ENCODE measurements at places on chromosomes 12 and 14.

DNA sequence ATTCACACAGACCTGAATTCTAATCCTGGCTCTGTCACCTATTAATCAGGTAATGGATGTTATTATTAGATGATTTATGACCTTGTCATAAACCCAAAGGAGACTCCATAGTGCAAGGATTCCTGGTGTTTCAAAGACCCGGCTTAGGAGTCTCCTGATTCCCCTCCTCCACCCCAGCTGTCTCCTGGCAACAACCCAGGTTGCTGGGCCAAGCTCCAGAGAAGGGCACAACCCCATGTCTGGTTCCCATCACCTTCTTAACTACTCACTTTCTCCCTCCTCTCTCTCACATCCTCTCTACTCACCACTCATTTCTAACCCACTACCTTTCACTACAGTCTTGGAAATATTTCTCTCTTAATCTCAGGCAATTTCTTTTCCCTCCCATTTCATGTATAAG lies 41.6 kb downstream of the RHOJ start:
- no peak for DNase-seq

- no peak for DNase-seq
Measured at GRCh38 chr14:36227802-36228201, 51.3 kb upstream of the PTCSC3 start.

DNA sequence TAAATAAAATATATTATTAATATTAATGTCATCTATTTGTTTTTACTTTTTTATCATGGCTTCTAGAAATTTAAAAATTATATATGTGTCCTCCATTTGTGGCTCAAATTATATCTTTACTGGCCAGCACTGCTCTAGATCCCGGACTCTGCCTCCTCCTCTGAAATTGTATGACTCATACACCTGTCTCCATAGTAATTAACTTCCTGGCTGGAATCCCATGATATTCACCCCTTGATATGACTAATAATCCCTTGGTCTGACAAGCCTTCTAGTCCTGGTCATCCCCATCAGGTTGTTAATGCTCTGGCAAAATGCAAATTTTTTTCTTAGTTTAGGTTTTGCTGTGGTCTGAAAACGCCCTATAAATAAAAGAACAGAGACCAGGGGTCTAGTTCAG lies 116.2 kb downstream of the BMP4 start:
- no peak for DNase-seq

- no peak for DNase-seq
Measured at GRCh38 chr12:55681142-55682077, 26.3 kb downstream of the ITGA7 start.

GRCh38 chr14:94770251-94770749 lies 387 bp upstream of the GSC start:
- DNase-seq, result no peak

DNA sequence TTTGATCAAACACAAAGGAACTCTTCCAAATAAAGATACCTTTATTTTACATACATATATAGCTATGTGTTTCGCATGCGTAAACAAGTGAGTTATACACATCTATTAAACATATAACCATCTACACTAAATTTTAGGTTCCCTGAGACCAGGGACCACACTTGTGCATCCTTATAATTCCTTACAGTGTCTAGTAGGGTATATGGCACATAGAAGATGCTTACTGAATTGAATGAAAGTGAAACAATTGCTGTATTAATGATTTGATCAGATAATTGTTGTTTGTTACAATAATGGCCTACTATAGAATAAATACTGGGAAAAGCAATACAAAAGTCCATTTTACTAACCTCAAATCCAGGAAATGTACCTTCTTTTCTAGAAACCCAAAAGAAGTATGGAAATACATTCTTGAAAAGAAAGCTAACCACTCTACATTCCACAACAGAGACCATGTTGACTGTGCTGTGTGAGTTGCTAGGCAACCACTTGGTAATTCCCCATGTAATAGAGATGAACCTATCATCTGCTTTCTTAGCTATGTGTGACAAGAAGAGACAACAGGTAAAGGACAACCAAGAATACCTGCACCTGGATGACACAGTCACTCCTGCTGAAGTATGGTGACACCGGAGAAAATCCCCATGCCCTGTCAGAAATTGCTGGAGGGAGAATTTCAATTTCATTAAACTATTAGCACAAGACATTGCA lies 11.9 kb upstream of the CIPC start:
- DNase-seq, result no peak

DNA sequence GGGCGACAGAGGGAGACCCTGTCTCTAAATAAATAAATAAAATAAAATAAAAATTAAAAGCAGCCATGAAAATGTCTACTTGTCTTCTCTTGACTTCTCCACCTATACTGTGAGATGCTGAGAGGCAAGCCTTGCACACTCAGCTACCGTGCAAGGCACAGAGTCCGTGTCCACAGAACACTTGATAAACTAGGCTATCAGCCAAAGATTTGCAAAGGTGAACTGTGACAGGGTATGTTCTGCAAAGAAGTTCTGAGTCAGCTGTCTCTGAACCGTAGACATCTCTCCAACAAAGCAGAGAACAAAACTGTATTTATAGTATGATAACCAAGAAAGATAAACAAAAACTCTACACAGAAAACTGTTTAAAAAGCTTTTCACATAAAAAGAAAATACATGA lies 35.5 kb downstream of the STXBP6 start:
- DNase-seq, result no peak

- DNase-seq, result no peak
Measured at GRCh38 chr12:107019546-107019945, 32.6 kb upstream of the MTERF2 start.

GRCh38 chr14:91047174-91047753 lies 13.2 kb downstream of the RPS6KA5 start:
- no peak for DNase-seq

DNA sequence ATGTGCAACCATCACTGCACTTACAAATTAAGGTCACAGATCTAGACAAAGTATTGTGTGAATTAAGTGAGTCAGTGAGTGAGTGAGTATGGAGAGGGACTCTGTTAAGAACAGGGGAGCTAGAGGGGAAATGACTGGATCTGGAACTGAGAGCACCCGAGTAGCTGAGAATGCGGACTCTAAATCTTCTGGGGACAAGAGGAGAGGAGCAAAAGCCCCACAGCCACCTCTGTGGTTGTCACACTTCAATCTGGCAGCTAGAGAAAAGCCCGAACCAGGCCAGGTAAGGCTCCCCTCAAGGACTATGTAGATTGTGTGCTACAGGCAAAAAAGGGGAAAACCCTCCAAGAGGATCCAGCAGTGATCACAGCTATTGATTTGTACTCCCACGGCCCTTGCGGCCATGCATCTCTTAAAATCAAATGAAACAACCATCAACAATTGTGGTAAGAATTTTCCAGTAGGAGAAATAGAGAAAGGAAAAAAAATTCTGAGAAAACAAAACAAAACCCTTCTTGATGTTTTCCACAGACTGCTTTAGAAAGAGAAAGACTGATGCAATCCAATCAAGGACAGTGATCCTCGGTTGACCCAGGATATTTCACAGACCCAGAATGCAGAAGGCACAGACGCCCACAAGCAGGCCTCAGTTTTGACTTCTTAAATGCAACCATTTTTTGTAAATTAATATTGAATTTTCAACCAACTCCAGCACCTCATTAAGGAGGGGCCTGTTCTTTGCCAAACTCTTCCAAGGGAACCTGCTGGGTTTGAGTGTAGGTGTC lies 109.6 kb downstream of the SLC38A6 start:
- DNase-seq, result no peak

DNA sequence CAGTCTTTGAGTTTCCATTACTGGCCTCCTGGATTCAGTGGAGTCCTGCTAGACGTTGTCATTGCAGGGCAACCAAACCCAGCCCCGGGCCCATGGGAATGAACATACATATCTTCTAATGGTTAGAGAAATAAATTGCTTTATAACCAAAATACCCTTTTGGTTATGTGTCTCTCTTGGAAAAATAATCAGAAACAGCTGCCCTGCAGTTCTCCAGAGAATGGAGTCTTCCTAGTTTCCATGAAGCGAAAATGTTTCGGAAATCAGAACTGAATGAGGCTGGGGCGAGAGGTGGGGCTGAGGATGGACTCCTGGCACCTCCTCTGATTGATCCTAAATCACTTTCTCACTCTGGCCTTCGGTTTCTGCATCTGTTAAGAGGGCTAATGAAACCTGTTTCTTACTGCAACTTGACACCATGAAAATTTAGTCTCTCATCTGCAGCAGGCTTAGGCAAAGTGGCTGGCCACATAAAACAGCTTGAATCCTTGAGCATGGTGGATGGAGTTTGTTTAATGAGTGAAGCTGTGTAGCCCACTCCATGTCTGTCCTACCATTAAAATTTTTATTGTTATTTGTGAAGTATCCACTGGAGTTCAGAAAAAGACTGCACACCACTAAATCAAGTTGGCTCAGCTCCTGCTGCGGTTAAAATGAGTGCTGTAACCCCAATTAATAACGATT lies 198.9 kb downstream of the CACNA1C start:
- DNase-seq, result no peak

DNA sequence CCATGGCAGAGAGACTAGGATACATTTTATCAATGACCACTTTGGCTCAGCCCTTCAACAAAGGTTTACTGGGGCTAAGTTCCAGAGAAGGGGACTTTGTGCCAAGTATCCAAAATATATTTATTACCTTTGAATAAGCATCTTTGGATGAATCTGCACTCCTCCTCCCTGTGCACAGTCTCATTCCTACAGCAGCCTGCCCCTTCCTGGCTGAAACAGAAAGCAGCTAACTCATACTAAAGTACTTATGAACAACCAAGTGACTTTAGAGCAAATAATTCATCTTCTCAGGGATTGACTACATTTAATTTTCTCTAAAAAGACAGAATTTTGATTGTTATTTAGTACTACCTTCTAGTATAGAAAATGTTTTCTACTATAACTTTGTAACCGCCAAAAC lies 47.8 kb upstream of the ETV6 start:
- no peak for DNase-seq

- no peak for DNase-seq
Measured at GRCh38 chr12:7399089-7399488, 44.9 kb downstream of the CD163L1 start.

GRCh38 chr12:54356951-54357356 lies 7.3 kb downstream of the GPR84 start:
- DNase-seq, result no peak

DNA sequence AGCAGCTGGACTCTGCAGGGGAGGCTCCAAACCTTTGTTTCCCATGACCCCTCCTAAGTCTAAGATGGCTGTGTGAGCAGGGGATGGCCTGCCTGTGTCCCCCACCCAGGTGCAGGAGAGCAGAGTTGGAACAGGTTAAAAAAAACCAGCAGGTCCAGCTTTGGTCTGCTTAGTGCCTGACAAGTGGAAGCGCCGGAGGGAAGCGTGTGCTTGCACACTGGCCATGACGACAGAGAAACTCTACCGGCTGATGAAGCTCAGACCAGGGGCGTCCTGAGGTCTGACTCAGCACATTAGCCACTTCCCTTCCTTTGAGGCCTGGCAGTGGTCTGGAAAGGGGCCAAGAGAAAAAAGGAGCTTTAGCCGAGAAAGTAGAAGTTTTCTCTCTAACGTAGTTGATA lies 280.1 kb downstream of the VRK1 start:
- DNase-seq, result peak; percentile 23
